ENCODE measurements at places on chromosomes 7 and 10. TPM values are rescaled to one million over a fixed set of nuclear protein-coding genes. Genes with fewer than 3 reads are reported as not detected.

DNA sequence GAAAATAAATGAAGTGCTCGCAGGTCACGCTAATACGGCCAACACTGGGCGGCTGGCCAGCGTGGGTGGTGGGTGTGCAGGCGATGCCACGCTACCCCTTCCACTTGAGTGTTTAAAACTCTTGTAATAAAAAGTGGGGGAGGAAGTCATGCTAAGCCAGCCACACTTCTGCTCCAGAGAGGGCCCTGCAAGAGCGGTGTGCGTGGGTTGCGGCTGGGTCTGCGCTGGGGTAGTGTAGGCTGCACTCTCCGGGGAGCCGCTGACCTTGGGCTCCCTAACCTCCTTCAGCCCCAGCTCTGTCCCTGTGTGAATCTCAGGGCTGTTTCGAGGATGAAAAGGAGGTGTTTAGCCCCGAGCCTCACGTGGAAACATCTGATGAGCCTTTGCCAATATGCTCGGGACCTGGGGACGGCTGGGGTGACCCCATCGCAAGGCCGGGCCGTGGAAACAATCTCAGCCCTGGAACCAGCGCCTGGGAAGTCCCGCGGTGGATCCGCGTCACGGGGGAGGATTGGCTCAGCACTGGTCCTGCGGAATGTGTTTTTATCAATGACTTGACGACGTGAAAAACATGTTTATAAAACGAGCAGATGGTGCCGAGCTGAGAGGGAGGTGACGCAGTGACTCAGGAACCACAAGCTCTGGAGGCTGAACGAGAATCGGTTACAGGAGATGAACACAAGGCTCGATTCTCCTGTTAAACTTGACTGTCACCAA, 278.5 kb downstream of the DNAJB6 start:
- DNase-seq, result no peak

- peak; percentile 43 for DNase-seq
These were observed 105.1 kb upstream of the NPVF start for GRCh38 chr7:25333296-25333928.

DNA sequence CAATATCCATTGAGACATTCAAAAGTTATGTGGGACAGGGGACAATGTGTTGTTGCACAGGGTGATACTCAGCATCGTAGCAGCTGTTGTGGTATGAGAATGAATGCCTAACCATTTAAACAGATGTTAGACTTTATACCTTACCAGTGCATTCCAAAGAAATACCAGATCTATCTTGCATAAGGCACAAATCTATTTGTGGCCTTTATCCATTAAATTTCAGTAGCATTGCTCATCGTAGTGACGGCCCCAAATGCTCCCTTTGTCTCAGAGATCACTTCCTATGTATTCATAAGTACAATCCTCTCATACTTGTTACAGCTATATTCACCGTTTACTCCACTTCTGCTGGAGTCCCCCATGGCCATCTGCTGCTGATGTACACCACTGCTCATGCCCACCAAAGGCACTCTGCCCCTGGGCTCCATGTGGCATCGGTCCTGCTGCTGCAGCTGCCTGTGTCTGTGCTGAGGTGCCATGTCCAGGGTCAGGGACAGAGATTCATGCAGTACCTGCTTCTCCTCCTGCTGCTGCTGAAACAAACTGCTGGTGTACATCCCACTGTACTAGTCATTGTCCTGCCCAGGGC, 96.3 kb downstream of the CPED1 start:
- no peak for DNase-seq

GRCh38 chr7:155408651-155409586, 49.0 kb upstream of the EN2 start:
- DNase-seq, result no peak

- DNase-seq, result no peak
These were observed 183.2 kb downstream of the SEM1 start for GRCh38 chr7:96526496-96526895.

GRCh38 chr10:128160297-128160711, 34.1 kb upstream of the MKI67 start:
- DNase-seq, result no peak

The ZNF727 gene
- 0.12 TPM for polyA plus RNA-seq

DNA sequence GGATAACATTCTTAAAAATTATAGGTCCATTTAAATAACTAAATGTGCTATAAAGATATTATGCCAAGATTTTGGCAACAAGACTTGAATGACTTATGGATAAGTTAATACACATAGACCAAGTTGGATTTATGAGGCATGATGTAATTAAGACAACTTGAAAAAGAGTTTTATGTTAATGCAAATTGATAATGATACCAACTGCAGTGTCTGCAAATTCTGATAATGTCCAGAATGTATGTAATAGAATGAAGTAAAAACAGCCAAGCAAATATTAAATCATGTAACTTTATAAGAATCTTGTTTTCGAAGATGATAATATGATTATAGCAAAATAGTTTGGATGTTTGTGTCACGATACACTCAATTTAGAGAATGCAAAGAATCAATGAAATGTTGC, 868.3 kb downstream of the DNAJB9 start:
- no peak for DNase-seq

DNA sequence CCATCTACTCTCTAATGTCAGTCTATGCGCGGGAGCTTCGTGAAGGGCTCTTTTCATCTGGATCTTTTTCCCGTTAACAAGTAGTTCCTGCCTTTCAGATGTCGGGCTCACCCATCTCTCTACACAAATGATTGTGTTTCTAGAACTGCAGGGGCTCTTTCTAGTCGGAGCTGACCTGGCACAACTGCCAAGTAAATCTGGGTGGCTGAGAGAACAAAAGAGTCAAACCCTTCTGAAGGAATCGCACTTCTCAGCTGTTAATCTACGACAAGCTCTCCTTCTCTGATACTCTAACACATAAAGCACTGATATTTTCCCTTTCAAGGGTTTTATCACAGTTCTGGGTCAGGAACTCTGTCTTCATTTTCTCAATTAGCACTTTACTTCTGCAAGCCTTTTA, 144.7 kb downstream of the NRP1 start:
- no peak for DNase-seq

DNA sequence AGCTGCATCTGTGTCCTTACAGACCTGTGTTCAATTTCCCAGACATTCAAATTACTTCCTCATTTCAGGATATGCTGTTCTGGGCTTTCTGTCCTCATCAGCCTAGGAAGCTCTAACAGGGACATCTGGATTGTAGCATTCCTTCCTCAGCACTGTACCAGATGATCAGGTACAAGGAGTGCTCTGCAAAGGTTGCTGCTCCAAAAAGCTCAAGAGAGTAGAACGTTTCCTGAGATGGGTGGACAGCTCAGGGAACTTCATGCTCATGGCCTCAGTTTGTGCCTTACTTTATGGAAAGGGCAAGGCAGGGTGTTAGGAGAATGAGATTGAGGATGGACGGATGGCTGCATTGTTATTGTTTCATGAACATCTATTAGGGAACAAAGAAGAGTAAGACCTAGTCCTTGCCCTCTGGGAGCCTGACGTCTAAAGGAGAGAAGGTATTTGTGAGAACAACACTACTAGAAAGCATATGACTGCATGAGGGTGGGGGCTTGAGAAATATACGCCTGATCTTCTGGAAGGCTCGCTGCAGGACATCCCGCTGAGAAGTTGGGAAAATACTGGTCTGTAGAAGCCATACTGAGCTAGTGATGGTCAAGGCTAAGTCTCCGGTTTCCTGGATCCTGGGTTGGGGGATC, 10.5 kb upstream of the ZNF212 start:
- DNase-seq, result no peak

The HECW1 gene
- 0.08 TPM for polyA plus RNA-seq

DNA sequence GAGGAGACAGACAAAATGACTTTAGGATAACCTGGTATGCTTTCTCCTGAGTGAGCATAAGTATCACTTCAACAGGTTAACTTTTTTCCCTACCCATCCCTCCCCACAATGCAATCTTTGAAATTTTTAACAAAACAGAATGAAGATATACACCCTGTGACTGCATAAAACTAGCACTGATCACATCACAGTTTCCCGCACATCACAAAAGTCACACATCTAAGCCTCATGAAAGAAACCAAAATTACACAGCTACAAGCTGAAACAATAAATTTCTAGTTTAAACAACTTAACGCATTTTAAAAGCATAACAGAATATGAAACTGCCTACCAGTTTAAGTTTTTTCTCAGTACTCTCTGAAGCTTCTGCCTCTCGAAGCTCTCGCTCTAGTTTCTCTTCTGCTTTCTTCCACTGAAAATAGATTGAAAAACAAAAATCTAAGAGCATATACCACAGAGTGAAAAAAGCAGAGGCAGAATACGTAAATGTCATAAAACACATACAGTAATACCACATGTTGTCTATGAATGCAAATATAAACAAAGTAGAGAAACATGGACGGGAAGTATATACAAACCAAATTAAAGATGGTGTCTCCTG, 18.1 kb downstream of the NOC3L start:
- DNase-seq, result no peak

The OGA gene
- polyA plus RNA-seq, result 59.9 TPM

DNA sequence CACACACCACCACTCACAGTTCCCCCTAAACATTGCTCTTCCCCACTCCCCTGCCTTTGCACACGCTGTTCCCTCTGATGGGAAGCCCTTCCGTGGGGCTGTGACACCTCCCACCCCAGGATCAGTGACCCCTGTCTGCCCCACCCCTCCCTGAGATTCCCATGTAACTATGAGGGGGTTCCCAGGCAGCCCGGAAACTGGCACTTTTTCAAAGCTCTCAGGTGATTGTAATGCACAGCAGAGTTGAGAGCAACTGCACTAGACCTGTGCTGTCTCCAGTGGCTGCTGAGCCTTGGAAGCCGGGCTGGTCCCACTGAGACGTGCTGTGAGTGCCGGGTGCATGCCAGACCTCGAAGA, 29.8 kb downstream of the GPRIN2 start:
- no peak for DNase-seq

The PKD2L1 gene
- not detected for polyA plus RNA-seq

DNA sequence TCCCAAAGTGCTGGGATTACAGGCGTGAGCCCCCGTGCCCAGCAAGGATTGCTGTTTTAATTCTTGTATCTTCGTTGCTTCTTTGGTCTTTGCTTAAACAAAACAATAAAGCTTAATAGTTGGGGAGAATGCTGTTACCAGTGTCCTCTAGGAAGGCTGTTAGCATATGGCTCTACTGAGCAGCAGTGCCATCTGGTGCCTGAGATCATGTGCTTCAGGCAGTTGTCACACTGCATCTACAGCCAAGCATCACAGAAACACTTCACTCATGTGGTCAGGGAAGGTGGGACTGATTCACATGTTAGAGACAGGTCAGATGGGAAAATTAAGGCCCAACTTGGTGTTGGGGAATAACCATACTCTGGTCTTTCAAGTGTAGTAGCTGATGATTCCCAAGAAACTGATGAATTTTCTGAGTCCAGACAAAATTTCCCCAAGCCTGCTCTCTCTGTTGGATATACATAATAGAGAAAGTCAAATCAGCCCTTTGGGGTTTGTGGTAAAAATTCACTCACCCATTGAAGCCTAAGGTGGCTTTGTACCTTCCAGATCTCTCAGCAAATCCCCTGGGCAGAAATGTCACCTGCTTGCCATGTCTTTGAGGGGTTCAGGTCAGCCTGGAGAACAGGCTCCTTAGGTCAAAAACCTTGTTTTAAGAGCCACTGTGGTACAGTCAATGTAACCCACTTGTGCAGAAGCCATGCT, 28.4 kb downstream of the UBE2D4 start:
- peak; percentile 26 for DNase-seq

GRCh38 chr10:89351780-89352597, 24.2 kb downstream of the IFIT3 start:
- peak; percentile 92 for DNase-seq

The LOXL4 gene
- polyA plus RNA-seq, result 11.0 TPM

- peak; percentile 63 for DNase-seq
These were observed 6.3 kb upstream of the SFMBT2 start for GRCh38 chr10:7417103-7417623.

GRCh38 chr7:90824386-90825307, 228.5 kb downstream of the CDK14 start:
- peak; percentile 94 for DNase-seq

The CASP7 gene
- polyA plus RNA-seq, result 18.1 TPM

DNA sequence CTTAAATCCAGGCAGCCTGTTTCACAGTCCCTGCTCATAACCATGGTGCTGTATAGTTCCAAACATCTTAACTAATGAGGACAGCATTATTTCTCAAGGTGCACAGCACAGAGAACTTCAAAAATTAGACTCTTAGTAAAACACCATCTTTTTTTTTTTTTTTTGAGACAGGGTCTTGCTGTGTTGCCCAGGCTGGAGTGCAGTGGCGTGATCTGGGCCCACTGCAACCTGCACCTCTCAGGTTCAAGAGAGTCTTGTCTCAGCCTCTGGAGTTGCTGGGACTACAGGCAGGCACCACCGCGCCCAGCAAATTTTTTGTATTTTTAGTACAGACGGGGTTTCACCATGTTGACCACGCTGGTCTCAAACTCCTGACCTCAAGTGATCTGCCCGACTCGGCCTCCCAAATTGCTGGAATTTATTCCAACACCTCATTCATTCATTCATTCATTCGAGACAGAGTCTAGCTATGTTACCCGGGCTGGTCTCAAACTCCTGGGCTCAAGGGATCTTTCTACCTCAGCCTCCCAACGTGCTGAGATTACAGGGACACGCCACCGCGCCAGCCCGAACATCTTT, 507 bp upstream of the TMEM254 start:
- no peak for DNase-seq

GRCh38 chr10:124997306-124997705, 55.4 kb downstream of the ZRANB1 start:
- DNase-seq, result no peak

GRCh38 chr7:81590131-81590530, 179.7 kb downstream of the HGF start:
- DNase-seq, result peak; percentile 26

GRCh38 chr10:104665174-104665573, 24.1 kb downstream of the SORCS3 start:
- no peak for DNase-seq

GRCh38 chr7:101237206-101238067, at the start of gene CLDN15:
Gene CLDN15, minus strand, starts transcription at chr7:101237802. Its CDS starts 221 bp downstream, at chr7:101237581.
- peak; percentile 85 for DNase-seq

DNA sequence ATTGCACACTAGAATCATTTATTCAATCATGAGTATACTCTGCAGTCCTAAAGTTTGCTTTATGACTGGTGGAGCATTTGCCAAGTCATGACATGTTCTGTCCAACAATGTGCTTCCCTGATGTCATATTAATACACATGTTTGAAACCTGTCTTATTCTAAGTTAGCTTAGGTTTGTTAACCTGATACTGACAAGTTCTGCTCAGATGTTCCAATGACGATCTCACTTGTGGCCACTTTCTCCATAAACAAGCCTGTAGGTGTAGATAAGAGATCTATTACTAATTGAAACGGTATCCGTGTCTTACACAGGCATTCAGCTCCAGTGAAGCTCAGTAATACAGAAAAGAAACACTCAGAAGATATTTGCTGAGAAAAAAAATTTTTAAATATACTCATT, 64.9 kb downstream of the GPR37 start:
- DNase-seq, result no peak

- peak; percentile 78 for DNase-seq
These were observed 74.3 kb upstream of the GNAI1 start for GRCh38 chr7:80060218-80060806.

- no peak for DNase-seq
These were observed 21.6 kb downstream of the SEC31B start for GRCh38 chr10:100498059-100498458.

DNA sequence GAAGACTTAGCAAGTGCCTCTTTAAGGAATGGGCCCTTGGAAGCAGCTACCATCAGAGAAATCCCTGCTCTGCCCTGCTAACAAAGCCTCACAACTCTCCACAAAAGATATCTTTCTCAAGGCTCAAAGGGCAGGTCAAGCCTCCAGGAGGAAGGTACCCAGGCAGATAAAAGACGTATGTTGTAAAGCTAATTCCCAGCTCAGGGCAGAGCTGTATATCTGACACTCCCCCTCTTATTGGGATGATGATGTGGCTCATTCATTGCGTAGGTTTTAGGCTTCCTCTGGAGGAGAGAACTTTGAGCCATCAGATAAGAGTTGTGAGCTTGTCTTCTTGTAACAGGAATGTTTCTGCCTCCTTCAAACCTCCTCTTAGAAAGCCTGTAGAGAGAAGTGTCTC, 145.4 kb downstream of the CALN1 start:
- peak; percentile 5 for DNase-seq

Measured in muscle of back (tissue), 13 donors.